RKO (cell line): ENCODE measurements at places on chromosomes 2 and 18.

DNA sequence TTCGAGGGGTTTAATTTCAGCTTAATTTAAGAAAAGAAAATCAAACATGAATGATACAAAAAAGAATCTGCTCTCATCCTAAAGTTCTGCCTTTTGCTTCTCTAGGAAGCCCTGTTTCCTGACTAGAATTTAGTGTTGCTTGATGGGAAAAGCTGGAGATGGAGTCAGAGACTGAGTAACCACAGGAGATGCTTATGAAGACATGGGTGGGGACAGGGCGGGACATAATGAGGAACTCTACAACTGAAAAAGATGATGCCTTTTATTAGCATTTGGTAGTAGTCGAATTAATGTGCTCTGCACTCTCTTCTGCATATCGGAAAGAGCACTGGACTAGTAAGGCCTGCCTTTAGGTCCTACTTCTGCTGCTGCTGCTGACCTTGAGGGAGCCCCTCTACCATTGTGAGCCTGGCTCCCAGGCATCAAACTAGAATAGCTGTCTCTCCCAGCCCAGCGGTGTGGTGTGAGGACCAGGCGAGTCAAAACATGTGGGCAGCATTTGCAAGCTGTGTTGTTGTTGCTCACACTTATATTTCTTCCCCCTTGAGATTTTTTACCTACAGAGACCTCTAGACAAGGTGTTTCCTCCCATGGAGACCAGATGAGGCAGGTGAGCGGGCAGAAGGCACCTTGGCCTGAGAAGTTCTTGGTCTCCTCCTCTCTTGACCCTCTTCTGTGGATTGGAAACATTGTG is 61.5 kb downstream of the INPP4A start:
- no peak for DNase-seq

GRCh38 chr2:100246163-100247145 is 75.8 kb downstream of the LONRF2 start:
- peak; percentile 16 for DNase-seq

DNA sequence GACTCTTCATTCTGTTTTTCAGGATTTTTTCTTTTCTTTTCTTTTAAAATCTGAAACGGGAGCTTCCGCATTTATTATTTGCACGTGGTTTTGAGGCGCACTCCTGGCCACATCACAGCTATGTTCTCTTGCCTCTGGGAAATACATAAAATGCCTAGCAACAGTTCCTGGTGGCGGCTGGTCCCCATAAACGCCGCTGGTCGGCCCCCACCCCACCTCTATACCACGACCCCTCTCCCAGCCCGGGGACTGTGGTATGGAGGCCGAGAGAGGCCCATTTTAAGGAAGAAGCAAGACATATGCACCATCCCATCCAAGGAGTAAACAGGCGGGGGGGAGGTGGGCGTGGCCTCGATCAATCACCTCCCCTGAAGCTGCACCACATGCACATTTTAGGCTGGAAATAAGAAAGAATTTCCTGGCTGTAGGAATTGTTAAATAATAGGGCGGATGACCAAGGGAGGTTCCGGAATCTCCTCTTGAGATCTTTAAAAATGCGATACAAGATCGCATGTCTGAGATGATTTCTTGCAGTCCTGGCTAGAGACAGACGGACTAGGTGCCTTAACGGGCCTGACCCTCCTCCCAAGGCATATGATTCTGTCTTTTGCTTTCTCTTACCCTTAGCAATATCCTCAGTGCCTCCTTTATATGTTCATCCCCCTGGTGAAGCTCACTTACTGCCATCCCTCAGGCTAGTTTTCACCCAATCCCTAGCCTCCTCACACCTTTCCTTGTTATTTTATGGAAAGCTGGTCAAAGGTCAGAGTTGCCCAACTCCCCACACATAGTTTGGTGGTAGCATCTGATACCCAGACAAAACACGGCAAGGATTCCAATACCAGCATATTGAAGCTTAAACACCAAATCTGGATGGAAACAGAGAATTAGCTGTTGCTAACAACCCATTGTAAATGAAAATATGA is 82.4 kb downstream of the BCL2 start:
- no peak for DNase-seq

DNA sequence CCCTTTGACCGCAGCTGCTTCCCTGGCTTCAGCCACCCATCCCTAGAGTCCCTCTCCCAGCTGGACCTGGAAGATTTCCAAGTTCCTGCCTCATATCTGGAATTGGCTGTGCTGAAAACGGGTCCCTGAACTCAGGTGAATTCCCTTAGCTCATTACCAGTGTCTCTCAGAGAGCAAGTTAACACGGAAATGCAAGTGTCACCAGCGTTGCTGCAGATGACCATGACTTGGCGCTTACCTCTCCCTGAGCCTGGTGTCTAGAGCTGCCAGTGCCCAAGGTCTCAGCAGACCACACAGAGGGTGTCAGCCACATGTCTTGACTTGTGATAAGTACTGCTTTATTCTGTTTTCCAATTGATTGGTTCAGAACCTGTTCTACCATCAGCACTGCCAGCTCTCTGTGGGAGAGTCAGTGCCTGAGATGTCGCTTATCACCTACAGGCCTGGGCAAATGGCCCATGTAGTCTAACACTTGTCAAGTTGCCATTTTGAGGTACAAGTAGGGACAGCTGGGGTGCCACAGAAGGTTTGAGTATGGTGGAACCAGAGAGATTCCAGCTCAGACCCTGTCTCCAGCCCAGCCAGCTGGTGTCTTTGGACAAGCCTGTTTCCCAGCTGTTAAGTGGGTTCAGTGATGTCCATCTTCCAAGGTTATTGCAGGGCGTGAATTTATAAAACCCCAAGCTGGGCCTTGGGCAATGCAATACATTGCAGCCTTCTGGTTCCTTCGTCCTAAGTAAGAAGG is 48.7 kb downstream of the LYPD1 start:
- DNase-seq = no peak

DNA sequence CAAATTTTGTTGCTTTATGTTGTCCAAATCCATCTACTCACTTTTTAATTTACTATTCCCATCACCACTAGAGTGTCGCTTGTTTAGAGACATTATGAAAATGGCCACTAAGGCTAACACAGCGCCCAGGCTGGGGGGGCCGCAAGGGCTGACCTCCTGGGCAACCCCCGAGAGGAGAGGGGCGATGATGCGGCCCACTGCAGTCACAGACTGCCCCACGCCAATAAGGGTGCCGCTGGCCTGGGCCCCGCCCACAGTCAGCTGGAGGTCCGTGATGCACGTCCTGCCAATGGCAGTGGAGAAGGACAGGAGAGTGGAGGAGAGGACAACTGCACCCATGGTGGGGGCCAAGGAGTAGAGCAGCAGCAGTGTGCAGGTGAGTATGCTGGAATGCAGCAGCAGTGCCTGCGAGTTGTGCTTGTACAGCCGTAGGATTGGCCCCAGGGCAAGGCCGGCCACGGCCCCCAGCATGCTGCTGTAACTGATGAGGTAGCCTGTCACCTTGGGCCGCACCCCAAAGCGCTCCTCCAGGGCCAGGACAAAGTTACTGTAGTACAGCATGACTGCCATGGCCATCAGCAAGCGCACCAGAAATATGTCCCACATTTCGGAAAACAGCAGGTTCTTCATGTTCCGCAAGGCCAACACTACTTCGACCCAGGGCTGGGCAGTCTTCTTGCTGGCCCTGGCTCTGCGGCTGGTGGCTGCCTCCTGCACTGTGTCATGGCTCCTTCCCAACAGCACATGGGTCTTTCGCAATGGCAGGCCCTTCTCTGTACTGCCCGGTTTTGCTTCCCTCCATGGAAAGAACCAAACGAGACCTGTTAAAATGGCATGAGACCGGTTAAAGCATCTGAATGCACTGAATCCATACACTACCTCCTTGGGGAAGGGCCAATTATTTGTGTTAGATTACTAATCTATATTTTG is 43.2 kb upstream of the TMEM182 start:
- DNase-seq = no peak

GRCh38 chr18:60331890-60332289 is 40.7 kb downstream of the MC4R start:
- no peak for DNase-seq
